Aorta (tissue), 5 donors: ENCODE measurements at places on chromosomes 11 and 22.

- no peak for DNase-seq
Measured at GRCh38 chr11:58731819-58732218, at the start of gene GLYAT. Gene GLYAT (minus strand): TSS chr11:58731943. CDS start chr11:58724496, 7,447 bp downstream.

- peak; percentile 65 for DNase-seq
Measured at GRCh38 chr22:17258015-17258787, 39.0 kb upstream of the ADA2 start.

DNA sequence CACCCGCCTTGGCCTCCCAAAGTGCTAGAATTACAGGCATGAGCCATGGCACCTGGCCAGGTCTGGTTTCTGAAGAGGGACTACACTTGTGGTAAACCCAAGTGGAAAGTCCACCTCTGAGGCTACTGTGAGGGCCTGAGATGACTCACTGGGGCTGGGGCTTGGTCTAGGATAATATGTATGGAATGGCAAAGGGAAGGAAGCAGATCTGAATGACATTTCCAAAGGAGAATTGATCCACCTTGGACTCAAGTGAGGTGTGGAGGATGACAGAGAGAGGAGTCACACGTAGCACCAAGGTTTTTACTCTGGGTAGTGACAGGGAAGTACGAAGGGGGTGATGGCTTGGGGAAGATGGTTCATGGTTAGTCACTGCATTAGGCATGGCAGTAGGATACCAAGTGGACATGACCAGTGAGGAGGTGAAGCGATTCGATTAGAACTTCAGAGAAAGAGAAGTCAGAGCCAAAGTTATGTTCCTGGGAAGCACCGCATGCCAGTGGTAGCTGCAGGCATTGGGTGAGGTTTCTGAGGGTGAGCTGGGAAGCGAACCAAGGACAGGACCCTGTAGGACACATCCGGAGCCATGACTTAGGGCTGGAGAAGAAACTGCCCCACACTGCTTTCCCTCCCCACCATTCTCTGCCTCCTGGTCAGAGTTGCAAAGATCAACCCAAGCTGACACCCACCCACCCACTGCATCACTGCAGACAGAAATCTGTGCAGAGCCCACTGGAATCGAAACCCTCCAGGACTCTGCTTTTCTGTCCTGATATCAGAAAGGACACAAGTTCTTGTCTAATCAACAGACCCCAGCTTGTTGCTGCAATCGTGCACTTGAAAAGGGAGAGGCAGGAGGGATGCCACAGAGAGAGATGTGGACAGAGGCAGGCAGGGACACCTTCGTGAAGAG is 13.0 kb upstream of the BCL9L start:
- no peak for DNase-seq

GRCh38 chr11:68688881-68689280 is 4.5 kb downstream of the GAL start:
- DNase-seq = no peak

DNA sequence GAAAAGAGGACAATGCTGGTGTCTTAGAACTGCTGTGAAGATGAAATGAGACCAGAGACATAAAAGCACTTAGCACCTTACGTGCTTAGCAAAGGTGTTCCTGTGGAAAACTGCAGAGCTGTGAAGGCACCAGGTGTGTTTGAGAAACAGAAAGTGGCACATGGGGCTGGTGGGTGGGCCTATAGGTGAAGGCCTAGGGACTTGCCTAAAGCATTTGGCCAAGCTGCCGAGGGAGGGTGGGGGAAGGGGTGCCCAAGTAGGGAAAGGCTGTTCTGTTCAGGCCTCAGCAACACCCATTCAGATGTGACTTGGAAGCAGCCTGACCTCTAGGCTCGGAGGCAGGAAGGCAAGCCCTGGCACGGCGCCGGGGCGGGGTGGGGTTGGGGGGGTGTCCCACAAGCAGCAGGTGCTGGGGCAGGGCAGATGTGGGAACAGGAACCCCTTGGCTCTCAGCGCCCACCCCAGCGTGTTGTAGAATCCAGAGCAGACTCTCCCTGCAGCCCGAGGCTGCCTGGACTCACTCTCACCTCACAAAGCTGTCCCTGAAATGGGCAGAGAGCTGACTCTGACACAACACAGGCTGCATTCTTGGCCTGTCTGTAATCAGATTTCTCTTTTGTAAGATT is 366.7 kb upstream of the NARS2 start:
- DNase-seq = no peak

DNA sequence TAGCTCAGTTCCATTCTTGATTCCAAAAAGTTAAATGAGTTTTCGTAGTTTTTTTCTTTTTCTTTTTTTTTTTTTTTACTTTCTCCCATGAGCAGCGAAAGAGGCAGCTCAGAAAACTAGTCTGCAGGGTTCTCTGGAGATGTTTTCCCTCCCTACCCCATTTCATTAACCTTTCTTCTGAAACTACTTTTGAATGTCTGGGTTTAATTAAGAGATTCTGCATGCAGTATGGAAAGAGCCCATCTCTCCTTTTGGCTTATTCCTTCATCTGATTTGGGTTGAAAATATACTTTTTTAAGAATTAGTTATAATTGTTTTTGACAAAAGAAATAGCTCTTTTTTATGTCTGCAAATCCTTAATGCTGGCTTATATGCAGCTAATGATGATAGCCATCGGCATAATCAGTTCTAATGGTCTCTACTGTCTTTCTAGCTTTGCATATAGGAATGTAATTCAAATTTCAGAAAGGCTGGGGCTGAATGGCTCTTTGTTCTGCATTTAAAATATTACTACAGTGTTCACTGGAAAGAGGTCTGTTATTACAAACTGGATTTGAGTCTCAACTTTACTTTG is 265.3 kb downstream of the FAT3 start:
- DNase-seq = no peak

DNA sequence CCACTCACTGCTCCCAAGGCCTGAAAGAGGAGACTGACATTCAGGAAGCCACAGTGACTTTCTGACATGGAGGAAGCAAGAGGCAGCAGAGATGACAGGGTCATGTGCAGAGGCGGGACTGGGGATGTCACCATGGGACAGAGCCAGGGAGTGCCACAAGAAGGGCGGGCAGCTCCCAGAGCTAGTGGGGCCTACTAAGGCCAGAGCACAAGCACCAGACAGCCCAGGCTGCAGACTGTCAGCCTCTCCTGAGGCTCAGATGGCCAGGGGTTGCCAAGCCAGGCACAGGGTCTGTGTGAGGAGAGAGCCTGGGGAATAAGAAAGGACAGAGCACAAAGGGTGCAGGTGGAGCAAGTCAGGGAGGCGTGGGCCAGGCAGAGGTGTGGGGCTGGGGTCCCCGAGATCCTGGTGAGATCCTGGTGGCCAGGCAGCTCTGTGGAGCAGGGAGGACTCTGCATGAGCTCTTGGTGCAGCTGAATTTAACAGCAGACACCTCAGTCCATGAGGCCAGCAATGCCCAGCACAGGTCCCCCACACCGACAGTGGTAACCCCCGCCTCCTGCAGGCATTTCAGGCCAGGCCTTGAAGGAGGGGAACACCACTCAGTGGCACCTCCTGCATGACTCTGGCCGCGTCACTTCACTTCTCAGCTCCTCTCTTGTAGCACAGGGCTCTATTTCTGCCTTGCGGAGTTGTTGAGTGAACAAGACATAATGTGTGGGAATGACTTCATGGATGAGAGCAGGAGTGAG is 52.3 kb downstream of the SGSM3 start:
- no peak for DNase-seq

DNA sequence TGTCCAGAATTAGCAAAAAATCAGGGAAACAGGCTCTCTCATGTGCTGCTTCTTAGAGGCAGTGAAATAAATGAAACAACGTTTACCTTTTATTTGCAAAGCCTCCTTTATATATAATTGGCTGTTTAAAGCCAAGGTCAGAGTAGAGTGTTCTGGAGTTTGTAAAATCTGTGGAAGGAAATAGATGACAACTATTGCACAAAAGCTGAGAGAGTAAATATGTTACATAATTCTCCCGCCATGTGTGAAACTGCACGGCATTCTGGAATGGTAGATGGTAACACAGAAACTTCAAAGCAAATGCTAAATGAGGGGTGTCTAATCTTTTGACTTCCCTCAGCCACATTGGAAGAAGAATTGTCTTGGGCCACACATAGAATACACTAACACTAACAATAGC is 51.5 kb upstream of the FGF3 start:
- no peak for DNase-seq

GRCh38 chr22:21593406-21594232 is 26.1 kb downstream of the UBE2L3 start:
- DNase-seq = no peak

GRCh38 chr11:58958500-58958899 is 19.2 kb downstream of the GLYATL1 start:
- no peak for DNase-seq

GRCh38 chr11:95923439-95923727 is 524 bp downstream of the MTMR2 start:
- no peak for DNase-seq

DNA sequence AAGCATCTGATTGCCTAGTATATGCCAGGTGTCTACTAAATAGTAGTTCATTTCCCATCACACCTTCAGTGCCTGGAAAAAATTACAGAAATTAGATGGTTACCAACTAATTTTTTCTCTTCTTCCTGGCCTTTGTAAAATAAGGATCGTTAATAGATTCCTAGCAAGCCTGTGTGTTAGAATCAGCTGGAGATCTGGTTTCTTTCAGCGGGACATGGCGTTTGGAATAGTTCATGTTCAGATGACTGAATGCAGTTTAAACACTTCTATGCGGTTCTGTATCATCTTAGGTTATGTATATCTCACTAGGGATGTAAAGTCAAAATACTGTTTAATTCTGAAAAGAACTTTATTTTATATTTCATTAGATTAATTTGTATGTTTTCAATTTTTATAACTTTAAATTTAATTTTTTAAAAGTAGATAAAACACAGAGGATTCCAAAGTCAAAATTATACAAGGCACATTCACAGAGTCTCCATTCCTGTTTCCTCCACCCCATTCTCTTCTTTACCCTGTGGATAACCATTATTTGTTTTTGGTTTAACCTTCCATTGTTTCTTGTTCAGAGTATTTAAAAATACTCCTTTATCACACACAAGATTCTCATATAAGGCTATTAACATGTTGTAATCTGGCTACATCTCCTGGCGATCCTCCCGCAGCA is 132.8 kb downstream of the ATXN10 start:
- no peak for DNase-seq

GRCh38 chr11:1070594-1071462 is 3.8 kb upstream of the MUC2 start:
- DNase-seq = peak; percentile 42

DNA sequence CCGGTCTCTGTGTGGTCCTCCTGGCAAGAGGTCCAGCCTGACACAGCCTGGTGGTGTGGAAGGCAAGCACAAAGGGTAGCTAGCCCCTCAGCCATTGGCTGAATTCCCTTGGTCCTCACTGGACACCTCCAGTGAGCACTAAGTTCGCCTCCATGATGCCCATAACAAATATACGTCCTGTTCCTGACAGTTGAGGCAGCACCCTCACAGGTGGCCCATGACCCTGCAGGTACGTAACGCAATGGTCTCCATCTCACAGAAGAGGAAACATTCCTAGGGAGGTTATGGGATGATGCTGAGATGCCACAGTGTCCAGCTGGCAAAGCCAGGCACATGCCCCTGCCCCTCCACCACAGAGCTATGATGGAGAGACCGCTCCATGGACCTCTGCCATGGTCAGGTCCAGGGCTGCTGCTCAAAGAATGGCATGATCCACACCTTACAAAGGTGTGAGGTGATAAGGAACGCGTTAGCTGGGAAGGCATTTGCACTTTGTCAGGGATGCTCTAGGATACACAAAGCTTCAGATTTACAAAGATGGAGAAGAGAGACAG is 1.4 kb upstream of the GNAZ start:
- DNase-seq = peak; percentile 38

DNA sequence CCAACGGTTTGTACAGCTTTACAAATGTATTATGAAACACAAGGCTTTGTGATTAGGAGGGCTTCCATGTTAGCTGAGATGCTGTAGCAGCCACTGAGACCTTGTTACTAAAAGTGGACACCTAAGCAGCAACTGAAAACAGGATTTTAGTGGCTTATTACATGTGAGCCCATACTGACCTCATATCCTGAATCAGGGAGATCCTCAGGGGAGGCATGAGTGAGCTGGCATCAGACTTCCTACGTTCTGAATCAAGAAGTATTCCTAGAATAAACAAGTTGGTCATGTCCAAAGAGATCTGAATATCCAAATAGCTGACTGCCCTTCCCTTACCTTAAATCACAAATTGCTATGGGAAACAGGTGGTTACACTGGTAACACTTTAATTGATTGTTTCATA is 59.1 kb upstream of the SCUBE2 start:
- no peak for DNase-seq

DNA sequence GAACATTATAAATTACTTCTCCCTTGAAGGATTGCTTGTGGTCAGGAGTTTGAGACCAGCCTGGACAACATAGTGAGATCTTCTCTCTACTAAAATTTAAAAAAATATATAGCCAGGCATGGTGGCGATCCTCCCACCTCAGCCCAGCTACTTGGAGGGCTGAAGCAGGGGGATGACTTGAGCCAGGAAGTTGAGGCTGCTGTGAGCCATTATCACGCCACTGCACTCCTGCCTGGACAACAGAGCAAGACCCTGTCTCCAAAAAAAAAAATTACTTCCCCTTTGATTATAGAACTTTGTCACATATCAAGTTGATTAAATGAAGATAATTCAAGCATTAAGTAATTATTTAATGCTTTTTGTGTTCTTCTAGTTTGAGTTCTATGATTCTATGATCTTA is 65.1 kb upstream of the PRODH start:
- no peak for DNase-seq

GRCh38 chr11:67504950-67505581 is at the start of gene PITPNM1:
Gene PITPNM1 (minus strand): TSS chr11:67505363. CDS start chr11:67504180, 1,183 bp downstream.
- peak; percentile 87 for DNase-seq

GRCh38 chr11:47971501-47971900 is 8.9 kb upstream of the PTPRJ start:
- no peak for DNase-seq

DNA sequence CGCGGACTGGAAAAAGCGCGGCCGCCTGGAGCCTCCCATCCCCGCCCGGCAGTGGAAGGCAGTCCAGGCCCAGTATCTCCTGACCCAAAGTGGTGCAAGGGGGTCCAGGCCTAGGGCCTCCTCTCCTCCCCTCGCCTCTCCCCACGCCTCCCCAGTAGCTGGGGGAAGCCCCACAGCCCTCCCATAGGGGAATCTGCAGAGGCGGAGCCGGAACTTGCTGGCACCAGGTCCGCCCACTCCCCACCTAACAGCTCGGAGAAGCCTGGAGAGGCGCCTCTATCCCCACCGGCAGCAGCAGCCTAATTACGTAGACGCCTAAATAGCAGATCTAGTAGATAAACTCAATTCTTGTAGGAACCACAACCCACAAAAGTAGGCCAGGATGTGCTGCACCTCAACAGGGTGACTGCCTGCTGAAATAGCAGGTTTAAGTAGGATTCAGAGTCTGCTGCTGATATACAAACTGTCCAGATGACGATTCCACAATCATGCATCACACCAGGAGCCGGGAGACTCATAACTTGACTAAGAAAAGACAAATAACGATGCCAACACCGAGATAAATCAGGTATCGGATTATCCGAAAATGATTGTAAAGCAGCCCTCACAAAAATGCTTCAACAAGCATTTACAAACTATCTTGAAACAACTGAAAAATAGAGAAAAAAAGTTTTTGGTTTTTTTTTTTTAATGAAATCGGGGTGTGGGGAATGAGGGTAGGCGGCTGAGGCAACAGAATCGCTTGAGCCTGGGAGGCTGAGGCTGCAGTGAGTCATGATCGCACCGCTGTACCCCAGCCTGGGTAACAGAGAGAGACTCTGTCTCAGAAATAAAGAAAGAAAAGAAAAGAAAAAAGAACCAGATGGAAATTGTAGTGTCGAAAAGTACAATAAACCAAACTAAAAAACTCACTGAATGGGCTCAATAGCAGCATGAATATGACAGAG is 11.4 kb upstream of the BRD1 start:
- DNase-seq = peak; percentile 75
